Retina (tissue), 1 donor: ENCODE measurements at places on chromosomes 1 and 21.
A peak's percentile ranks its signal among the peaks of the same experiment; 100 is the strongest.

GRCh38 chr1:41422306-41422705 lies 61.1 kb downstream of the FOXO6 start:
- no peak for DNase-seq

- no peak for DNase-seq
Measured at GRCh38 chr1:101183388-101183699, 53.5 kb upstream of the S1PR1 start.

- DNase-seq: no peak
Measured at GRCh38 chr1:26839779-26840178, 13.3 kb downstream of the ZDHHC18 start.

DNA sequence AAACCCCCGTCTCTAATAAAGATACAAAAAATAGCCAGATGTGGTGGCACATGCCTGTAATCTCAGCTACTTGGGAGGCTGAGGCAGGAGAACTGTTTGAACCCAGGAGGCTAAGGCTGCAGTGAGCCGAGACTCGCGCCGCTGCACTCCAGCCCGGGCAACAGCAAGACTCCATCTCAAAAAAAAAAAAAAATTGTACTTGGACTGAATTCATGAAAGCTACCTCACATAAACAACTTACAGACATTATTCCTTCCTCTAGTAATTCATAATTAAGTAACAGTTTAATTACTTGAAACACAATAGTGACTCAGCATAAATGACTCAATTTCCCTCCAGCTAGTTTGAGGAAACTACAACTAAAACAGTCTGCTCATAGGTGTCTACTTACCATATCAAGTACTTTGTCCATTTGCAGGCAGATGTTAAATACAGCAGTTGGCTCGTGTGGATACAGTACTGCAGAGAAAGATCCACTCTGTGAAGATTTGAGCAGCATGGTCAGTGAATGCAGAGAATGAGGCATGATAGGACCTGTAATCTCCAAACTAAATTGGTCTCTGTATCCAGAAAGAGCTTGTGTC lies 9.4 kb downstream of the DONSON start:
- no peak for DNase-seq

DNA sequence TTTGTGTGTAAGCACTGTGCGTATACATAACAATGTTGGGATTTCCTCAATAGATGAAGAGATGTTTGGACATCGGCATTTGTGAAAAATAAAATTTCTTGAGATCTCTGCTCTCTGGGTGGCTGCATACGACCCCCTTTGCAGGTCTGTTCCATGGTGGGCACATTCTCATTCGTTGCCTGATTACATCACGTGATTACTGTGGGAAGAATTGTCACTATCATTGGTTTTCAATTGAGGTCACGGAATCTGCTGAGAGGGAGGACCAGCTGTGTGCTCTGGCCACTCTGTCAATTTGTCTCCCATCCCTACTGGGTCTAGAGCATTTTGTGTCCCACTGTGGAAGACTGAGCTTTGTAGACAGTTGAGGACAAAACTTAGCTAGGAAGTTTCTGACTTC lies 81.8 kb downstream of the DISC1 start:
- no peak for DNase-seq

GRCh38 chr1:205343431-205344065 lies 13.2 kb downstream of the KLHDC8A start:
- DNase-seq: peak; percentile 81

DNA sequence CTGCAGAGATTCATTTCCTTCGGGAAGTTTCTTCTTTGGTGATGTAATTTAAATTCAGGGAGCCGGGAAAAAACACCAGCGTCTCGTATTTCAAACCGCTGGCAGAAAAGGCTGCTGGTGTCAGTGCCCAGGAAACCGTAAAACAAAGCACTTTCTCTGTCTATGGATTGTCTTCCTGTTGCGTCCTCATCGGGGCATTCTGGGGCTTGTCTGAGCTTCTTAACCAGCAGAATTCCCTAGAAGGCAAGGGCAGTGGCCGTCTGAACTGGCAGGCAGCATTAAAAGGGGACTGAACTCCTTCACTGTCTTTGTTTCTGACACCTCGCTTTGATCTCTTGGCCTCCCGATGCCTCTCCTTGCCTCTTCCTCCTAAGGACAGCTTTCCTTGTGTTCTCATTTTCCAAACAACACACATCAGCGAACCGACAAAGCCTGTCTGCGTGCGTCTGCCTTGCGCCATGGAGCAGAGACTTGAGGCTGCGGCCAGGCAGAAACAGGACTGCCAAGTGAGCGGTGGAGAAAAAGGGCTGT lies 391.6 kb upstream of the VAMP3 start:
- DNase-seq: peak; percentile 74
